Fibroblast of gingiva (primary cell): ENCODE measurements at places on chromosomes 6 and 20.

- DNase-seq, result no peak
Observed at GRCh38 chr20:60000271-60001042, 42.2 kb downstream of the CDH26 start.

- no peak for DNase-seq
Observed at GRCh38 chr6:21747441-21747840, 153.9 kb downstream of the SOX4 start.

DNA sequence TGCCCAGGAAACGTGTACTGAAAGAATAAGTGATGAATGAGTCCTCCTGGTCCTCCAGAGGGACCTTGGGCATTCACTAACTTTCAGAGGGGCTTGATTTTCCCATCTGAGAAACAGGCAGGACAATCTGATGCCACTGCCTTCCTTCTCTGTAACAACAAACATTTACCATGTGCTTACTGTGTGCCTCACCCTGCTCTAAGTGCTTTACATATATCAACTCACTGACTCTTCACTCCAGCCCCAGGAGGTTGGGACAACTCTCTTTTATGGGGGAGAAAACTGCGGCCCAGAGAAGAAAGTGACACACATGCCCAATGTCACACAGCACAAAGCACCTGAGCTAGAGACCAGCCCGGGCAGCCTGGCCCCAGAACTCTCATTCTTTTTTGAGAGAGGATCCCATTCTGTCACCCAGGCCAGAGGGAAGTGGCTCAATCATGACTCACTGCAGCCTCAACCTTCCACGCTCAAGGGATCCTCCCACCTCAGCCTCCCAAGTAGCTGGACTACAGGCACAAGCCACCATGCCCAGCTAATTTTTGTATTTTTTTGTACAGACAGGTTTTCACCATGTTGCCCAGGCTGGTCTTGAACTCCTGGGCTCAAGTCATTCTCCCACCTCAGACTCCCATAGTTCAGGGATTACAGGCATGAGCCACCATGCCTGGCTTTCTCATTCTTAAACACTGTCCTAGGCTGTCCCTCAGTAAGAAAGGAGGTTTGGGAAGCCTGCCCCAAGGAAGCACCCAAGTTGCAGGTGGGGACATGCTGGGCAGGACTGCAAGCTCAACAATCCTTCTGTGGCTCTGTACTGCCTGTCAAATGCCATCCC is 38.0 kb downstream of the NOL4L start:
- no peak for DNase-seq

- no peak for DNase-seq
Observed at GRCh38 chr20:48433178-48433577, 394.6 kb downstream of the PREX1 start.

DNA sequence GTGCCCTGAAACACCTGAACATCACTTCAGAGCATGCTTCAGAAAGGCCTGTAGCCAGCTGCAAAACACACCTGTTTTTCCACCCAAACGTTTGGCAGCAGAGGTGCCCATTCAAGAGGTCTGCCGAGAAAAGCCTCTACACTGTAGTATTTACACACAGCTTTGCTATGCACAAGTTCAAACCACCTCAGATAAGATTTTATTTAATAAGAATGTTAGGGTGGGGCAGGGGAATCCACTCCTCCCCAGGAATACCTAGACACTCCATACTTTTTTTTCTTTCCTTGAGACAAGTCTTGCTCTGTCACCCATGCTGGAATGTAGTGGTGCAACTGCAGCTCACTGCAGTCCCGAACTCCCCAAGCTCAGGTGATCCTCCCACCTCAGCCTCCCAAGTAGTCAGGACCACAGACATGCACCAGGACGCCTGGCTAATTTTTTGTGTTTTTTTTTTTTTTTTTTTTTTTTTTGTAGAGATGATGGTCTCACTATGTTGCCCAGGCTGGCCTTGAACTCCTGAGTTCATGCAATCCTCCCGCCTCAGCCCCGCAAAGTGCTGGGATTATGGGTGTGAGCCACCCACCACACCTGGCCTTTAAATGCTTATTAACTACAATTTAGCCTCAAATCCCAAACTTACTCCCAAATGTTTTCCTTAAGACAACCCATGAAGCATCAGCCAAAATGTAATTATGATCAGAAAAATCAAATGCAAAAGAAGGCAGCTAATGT is 9.7 kb downstream of the MRPL14 start:
- DNase-seq, result no peak

DNA sequence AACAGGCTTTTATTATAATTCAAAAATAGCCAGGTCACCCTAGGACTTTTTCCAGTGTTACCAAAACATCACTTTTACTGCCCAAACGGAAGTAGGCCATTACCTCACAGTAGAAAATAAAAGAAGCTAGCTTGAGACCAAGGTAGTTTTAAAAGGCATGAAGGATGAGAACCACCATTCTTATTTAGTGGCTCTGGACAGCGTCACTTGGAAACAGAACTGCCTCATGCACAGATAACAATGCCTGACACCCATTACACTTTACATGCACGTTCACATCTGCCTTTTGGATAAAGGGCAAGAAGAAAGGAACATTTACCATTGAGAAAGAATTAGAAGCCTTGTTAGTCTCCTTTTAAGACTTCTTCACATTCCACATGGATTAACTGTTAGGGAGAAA is 1.9 kb upstream of the PAQR8 start:
- no peak for DNase-seq

GRCh38 chr6:106126482-106126881 is 40.3 kb downstream of the PRDM1 start:
- no peak for DNase-seq

- no peak for DNase-seq
Observed at GRCh38 chr20:39111359-39112177, 149.4 kb downstream of the DHX35 start.

GRCh38 chr6:14549871-14550270 is 432.3 kb downstream of the CD83 start:
- DNase-seq, result no peak

GRCh38 chr20:7269452-7269851 is 502.0 kb downstream of the BMP2 start:
- DNase-seq, result no peak

GRCh38 chr20:41645372-41645771 is 27.2 kb upstream of the CHD6 start:
- DNase-seq, result no peak
